Left renal cortex interstitium (tissue), 4 donors: ENCODE measurements at places on chromosomes 1 and 21.

- no peak for DNase-seq
These were observed 19.5 kb upstream of the SH2D2A start for GRCh38 chr1:156836041-156836654.

GRCh38 chr1:83777758-83778101 is 221.2 kb downstream of the TTLL7 start:
- no peak for DNase-seq

DNA sequence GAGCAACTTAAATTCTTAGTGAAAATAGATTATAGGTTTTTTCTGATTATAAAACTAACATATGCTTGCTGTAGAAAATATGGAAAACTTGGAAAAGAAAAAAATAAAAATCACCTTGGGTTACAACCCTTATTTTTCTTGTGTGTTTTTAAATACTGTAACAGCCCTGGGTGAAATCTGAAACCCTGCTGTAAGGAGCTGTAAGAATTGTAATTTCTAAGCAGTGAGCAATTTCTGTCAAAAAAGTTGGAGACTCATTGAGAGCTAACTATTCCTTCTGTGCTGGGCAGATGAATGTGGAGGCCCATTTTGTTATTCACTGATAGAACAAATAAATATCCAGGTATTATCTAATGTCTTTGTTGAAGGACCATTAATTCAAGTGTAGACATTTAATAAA is 42.6 kb downstream of the ADCY10 start:
- no peak for DNase-seq

GRCh38 chr1:180501865-180502360 is 464 bp downstream of the ACBD6 start:
- no peak for DNase-seq

DNA sequence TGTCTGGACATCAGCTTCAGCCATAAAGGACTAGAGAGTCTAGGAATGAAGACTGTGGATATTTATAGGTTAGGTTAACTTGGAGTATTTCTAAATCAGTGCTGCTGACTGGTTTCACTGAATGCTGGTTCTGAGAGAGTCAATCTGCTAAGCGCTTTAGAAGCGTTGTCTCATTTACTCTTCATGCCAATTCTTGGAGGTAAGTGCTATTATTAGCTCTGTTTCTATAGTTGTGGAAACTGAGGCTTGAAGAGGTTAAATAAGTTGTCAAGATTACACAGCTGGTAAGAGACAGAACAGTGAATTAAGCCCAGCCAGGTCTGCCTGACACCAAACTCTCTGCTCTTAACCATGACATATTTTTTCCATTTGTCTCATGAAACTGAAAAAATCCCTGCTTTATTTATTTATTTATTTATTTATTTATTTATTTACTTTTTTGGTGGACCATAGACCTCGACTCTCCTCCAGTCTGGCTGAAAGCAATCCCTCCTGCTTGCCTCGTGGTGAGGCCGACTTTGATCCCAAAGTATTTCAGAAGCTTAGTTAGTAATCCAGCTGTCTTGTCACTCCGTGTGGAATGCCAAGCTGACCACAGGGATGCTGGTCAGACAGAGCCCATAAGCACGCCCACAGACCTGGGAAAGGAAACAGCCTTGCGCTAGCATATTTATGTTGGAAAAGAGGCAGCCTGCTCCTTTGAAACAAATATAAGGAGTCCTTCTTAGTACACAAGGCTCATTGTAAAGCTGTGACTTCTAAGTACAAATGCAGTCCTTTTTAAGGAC is 16.9 kb downstream of the NTMT2 start:
- no peak for DNase-seq
